ENCODE measurements at places on chromosomes 5 and 9. TPM values are rescaled to one million over a fixed set of nuclear protein-coding genes. Genes with fewer than 3 reads are reported as not detected.

DNA sequence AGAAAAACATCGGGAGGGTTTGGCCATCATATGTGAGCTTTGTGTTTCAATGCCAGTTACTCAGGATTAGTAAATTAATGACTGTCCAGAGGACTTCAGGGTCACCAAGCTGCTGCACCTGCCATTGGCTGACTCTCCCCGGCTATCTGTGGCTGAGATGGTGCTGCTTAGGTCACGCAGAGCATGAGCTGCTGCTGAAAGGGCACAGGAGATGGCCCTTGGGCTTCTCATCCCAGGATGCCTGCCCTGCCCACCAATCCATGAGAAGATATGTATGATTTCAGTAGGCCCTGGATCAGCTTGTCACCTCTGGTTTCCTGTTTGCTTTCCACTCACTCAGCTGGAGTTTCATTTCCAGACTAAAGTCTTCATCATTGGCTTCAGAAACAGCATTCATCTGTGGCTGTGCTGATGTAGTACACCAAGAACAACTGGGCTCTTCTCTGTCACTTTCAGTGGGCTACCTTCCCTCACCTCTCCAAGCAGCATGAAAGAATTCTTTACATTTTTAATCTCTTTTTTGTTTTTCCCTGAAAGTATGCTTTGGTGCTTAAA is 2.4 kb upstream of the CATSPER3 start:
- no peak for DNase-seq

DNA sequence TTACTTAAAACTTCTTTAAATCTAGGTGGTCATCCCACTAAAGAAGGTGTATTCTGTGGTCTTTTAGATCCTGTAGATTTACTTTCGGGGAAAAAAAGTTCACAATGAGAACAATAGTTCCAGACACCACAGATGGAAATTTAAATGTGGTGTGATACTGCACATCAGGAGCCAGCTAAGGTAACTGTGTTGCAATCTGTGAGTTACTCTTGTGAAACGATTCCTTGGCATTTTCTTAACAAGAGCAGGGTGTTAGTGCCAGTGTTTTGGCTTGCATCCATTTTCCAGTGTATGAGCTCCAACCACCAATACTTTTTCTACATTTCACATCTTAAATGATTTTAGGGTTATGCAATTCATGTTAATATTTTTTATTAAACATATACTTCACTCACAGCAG is 674.5 kb downstream of the CETN3 start:
- DNase-seq: no peak

DNA sequence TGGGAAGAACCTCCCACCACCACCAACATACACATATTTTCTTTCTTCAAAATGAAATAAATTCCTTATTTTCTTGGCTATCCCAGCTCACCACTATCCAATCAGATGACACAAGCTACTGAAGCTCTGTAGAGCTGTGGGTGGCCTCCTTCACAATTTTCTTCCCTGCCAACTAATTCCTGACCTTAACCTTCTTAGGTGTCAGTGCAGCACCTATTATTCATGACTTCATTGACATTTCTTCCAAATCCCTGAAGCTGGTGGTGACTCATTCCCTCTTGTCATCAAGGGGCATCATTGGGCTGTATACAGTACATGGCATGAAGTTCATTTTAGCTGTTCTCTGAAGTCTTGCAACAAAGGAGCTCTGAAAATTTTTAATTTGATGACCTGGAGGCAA is 42.0 kb upstream of the ADRA1B start:
- DNase-seq: no peak

DNA sequence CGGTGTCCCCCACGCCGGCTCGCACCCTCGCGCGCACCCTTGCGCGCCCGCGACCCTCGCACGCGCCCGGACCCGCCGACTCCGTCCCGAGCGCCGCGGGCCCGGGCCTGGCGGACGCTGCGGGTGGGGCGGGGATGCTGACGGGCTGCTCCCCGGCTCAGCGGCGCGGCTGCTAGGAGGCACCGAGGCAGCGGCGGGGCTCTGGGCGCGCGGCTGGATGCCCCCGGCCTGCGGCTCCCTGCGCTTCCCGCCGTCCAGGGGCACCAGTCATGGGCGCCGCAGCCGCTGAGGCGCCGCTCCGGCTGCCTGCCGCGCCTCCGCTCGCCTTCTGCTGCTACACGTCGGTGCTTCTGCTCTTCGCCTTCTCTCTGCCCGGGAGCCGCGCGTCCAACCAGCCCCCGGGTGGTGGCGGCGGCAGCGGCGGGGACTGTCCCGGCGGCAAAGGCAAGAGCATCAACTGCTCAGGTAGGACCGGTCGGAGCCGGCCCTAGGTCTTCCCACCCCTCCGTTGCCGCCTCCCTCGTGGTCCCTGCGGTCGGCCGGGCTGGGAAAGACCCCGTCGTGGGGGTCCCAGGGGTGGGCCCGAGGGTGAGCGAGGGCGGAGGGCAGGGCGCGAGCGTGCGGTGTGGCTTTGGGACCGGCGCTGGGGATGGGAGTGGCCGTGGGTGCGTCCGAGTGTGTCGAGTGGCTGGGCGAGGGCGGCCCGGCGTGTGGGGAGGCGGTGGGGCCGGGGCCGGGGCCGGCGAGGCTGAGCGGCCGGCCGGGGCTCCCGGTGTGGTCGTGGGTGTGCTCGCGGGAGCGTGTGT is 530 bp downstream of the TMEFF1 start:
- no peak for DNase-seq

STARD4 gene
- 8.9 TPM for total RNA-seq

GRCh38 chr5:68214482-68215207 is 911 bp upstream of the PIK3R1 start:
- no peak for DNase-seq

- DNase-seq: peak; percentile 19
These were observed 130.0 kb downstream of the CACNA1B start for GRCh38 chr9:138007566-138007917.
